ENCODE measurements at places on chromosomes 13 and 19. TPM values are rescaled to one million over a fixed set of nuclear protein-coding genes. Genes with fewer than 3 reads are reported as not detected.

Gene KCNRG
- 0.42 TPM for total RNA-seq

Gene ZNF101
- 5.7 TPM for total RNA-seq

Gene SPACA4
- total RNA-seq: not detected

Gene FFAR2
- total RNA-seq: not detected

Gene PEPD
- total RNA-seq: 127 TPM

Gene NDUFS7
- 67.2 TPM for total RNA-seq

Gene ZNF615
- total RNA-seq: 3.3 TPM

Gene PRSS57
- total RNA-seq: not detected

Gene LILRA6
- not detected for total RNA-seq

Gene SHISA7
- total RNA-seq: 0.02 TPM

Gene B3GNT3
- 4.0 TPM for total RNA-seq

Gene PDS5B
- total RNA-seq: 8.0 TPM

Gene CAMSAP3
- 4.3 TPM for total RNA-seq

Gene CYP4F2
- not detected for total RNA-seq

Gene MAMSTR
- 0.26 TPM for total RNA-seq

Gene NRTN
- total RNA-seq: 0.58 TPM

Gene ZNF382
- total RNA-seq: not detected

Gene ZFR2
- total RNA-seq: 0.48 TPM

Gene PGPEP1
- total RNA-seq: 2.6 TPM

Gene ERVK3-1
- total RNA-seq: 93.3 TPM

Gene TDRD12
- total RNA-seq: 0.20 TPM

Gene PSG5
- 0.85 TPM for total RNA-seq

Gene FOSB
- 17.2 TPM for total RNA-seq

Gene IGLON5
- not detected for total RNA-seq

Gene MAST1
- 1.9 TPM for total RNA-seq

Gene ZIC5
- 3.5 TPM for total RNA-seq

Gene SHISA2
- total RNA-seq: not detected

Gene RUBCNL
- total RNA-seq: 0.07 TPM

Gene YIF1B
- 134 TPM for total RNA-seq

Gene WTIP
- 33.2 TPM for total RNA-seq

Gene METTL21C
- total RNA-seq: not detected

Gene RFPL4AL1
- not detected for total RNA-seq

Gene VSTM2B
- total RNA-seq: not detected

Gene GGACT
- total RNA-seq: 4.9 TPM

Gene CACNA1A
- total RNA-seq: 0.35 TPM

Gene WDR88
- not detected for total RNA-seq

Gene PSENEN
- total RNA-seq: 295 TPM

Gene LILRB1
- total RNA-seq: 0.03 TPM

Gene DMKN
- 34.8 TPM for total RNA-seq

Gene ZNF578
- not detected for total RNA-seq

Gene ICAM1
- 6.4 TPM for total RNA-seq

Gene ZNF729
- not detected for total RNA-seq

Gene ZC3H13
- total RNA-seq: 20.2 TPM

Gene GNG7
- not detected for total RNA-seq

Gene SYNGR4
- total RNA-seq: 1.9 TPM

Gene BST2
- total RNA-seq: not detected

Gene KIR3DL1
- not detected for total RNA-seq
